ENCODE measurements at places on chromosomes 16 and 17.

DNA sequence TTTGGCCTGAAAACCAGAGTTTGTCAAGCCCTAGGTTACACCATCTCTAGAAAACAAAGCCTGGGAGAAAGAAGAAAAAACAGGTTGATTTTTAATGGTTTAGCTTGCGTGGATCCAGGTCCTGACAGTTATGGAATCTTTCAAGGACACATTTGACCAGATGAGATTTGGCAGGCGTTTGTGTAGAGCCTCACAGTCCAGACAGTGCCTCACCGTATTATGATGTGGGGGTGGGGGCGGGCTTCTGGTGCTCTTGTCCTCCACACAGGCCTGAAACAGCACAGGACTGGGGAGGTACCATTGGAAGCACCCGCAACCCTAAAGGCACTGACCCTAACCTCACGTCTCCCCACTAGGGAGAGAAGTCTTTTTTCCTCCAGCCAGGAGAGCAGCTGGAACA, 19.6 kb downstream of the MVP start:
- DNase-seq = no peak

- DNase-seq = no peak
These were observed 31.3 kb upstream of the NKD1 start for GRCh38 chr16:50516890-50517289.

- DNase-seq = no peak
These were observed 202.0 kb downstream of the C16orf78 start for GRCh38 chr16:49575346-49576172.

DNA sequence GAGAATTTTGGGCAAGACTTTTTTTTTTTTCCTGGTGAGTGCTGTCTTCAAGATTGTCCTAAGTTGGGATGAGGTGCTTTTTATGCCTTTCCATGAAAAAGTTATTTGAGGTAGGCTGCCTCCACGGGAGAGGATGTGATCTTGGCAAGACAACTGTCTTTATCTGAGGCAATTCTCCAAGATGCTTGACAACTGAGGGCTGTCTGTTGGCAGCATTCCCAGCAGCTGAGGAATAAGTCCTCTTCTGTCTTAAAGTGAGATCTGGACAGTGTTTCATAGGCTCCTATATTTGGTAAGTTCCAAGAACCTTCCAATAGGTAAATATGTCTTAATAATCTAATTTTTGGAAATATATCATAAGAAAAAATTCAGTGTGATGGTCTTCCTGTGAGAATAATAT, 662.0 kb downstream of the CDH11 start:
- DNase-seq = no peak

GRCh38 chr16:14511800-14512135, 118.3 kb downstream of the PARN start:
- no peak for DNase-seq
